NCI-H187 (cell line): ENCODE measurements at places on chromosomes 1 and 21.

GRCh38 chr1:204507317-204508105 is 8.7 kb upstream of the MDM4 start:
- DNase-seq = no peak

- no peak for DNase-seq
These were observed 82.7 kb downstream of the TAS1R2 start for GRCh38 chr1:18776777-18777176.

DNA sequence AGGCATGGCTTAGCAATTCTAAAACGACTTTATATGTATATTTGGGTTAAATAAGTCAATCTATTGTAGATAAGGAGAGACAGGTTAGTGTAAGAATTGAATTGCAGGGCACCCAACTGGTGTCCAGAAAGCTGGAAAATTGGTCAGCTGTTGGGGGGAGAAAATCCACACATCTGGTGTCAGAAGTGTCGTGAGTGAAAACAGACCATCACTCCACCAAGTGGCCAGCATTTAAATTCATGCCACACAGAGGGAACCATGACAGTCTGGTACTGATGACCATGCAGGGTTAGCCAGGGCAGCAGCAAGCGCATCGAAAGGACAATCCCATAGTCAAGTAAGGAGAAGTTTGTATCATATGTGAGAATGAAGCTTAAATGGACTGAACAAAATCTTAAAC is 11.7 kb downstream of the LAX1 start:
- no peak for DNase-seq

DNA sequence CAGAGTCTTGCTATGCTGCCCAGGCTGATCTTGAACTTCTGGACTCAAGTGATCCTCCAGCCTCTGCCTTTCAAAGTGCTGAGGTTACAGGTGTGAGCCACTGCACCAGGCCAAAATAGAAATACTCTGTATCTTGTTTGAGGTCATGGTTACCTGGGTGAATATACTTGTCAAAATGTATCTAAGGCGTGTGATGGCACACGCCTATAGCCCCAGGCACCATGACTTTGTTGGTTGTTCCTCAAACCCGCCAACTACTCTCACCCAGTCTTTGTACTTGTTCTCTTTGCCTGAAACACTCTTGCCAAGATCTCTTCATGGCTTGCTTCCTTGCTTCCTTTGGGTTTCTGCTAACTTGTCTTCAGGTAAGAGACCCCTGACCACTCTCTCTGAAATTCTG is 38.0 kb upstream of the RGS5 start:
- DNase-seq = no peak

- DNase-seq = no peak
These were observed 80.8 kb downstream of the APP start for GRCh38 chr21:26089730-26090129.

GRCh38 chr21:36563341-36563926 is 83.5 kb upstream of the CLDN14 start:
- DNase-seq = no peak

GRCh38 chr1:7608628-7609305 is 162.3 kb upstream of the VAMP3 start:
- no peak for DNase-seq

- DNase-seq = no peak
These were observed 37.9 kb upstream of the LRIG2 start for GRCh38 chr1:113035086-113035485.

DNA sequence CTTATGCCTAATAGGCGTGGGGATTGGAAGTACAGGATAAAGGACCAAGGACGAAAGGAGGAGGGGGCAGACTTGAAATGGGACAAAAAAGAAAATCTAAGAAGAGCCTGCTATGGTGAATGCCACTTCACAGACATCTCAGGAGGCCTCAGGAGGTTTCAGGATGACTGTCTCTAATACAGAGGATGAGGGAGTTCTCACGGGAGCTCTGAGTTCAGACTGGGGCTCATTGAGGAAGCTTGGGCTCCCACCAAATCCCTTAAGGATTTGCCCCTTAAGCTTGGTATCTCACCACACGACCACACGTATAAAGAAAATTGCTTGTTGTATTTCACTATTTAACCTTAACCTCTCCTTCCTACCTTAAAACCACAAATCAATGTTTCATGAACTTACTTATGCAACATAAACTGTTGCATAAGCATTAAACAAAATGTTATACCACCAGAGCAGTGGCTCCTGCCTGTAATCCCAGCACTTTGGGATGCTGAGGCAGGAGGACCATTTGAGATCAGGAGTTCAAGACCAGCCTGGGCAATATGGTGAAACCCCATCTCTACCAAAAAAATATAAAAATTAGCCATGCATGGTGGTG is 12.4 kb downstream of the SLC30A1 start:
- DNase-seq = no peak

GRCh38 chr1:26851106-26851684 is 11.8 kb upstream of the SFN start:
- no peak for DNase-seq

DNA sequence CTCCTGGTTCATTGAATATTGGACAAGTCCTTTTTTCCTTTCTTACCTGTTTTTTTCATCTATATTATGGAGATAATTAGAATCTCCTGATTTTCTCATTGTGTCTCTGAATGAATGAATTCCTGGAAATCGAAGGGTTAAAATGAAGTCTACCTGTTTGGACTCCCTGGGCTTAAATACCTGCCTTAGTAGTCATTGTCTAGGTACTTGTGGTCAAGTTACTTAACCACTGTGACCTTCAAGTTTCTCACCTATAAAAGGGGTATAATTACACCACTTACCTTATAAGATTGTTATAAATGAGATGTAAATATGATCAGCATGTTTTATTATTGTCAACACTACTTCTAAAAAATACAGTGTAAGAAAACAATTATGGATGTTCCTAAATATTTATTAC is 9.0 kb upstream of the TBX19 start:
- DNase-seq = no peak

DNA sequence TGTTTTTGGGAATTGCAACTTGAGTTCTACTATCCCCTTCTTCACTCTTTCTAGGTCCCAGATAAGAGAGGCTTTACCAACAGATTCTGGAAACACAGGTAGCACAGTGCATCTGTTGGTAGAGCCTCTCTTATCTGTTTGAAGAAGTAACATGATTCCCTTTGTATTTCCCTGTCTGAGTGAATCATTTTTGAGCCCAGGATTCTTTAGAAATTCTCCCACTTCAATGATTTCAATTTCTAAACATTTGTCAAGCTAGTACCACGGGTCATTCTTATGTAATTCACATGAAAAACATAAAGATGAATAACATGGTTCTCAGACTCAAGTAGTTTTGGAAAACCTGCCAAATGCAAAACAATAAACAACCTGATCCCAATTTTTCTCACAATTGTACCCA is 72.0 kb upstream of the DUSP10 start:
- DNase-seq = no peak

DNA sequence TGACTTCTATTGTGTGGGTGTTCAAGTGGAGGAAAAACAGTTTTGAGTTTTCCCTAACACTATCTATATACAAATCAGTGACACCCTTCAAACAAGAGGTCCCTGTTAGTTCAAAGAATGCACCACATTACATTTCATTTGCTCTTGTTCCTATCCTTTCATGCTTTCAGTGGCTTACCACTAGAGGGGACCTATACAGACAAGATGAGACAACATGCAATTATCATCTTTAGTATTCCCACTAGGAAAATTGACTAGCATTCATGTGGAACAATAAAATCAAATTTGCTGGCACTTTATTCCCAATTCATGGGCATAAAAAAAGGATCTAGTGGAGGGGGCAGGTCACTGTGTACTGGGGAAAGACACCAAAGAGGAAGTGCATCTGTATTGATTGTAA is 13.3 kb upstream of the SIPA1L2 start:
- no peak for DNase-seq

DNA sequence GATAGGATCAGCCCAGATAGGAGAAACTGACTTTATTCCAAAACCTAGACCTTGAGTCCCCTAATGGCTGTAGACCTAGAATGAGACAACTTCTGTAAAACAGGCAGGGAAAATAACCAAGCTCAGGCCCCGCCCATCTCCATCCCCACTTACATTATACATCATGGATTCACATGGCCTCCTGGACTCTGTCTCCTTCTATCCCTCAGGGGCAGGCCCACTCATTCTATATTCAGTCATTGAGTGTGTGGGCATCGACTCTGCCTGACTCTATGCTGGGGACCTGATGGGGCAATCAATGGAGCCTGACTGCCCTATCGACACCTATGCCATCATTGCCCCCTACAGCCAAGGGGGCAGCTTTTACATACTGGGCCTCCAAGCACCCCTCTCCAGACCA is 6.4 kb downstream of the AVPR1B start:
- DNase-seq = no peak

- no peak for DNase-seq
These were observed 14.1 kb upstream of the RAB42 start for GRCh38 chr1:28577738-28578536.

- DNase-seq = no peak
These were observed 166.2 kb downstream of the TOMM20 start for GRCh38 chr1:234962340-234962989.

- no peak for DNase-seq
These were observed 47.6 kb downstream of the PIK3R3 start for GRCh38 chr1:46084553-46085451.

- DNase-seq = no peak
These were observed 94.4 kb downstream of the CD247 start for GRCh38 chr1:167423684-167424619.

DNA sequence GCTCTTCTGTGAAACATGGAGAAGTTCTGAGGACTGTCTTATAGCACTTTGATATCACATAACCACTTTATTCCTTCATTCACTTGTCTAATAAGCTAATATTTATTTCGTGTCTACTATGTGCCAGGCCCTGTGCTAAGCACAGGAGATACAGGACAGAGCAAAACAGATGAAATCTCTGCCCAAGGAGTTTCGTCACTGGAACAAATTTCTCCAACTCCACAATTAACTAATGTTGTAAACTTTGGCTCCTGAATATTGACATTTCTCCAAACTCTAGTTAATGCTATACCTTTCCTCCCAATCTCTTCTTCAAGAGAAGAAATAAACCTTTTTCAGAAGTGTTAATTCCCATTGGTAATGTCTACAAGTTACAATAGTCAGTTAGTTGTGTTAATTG is 24.8 kb upstream of the OR10J5 start:
- DNase-seq = no peak

- no peak for DNase-seq
These were observed 20.4 kb downstream of the ARHGEF19 start for GRCh38 chr1:16191916-16192546.

DNA sequence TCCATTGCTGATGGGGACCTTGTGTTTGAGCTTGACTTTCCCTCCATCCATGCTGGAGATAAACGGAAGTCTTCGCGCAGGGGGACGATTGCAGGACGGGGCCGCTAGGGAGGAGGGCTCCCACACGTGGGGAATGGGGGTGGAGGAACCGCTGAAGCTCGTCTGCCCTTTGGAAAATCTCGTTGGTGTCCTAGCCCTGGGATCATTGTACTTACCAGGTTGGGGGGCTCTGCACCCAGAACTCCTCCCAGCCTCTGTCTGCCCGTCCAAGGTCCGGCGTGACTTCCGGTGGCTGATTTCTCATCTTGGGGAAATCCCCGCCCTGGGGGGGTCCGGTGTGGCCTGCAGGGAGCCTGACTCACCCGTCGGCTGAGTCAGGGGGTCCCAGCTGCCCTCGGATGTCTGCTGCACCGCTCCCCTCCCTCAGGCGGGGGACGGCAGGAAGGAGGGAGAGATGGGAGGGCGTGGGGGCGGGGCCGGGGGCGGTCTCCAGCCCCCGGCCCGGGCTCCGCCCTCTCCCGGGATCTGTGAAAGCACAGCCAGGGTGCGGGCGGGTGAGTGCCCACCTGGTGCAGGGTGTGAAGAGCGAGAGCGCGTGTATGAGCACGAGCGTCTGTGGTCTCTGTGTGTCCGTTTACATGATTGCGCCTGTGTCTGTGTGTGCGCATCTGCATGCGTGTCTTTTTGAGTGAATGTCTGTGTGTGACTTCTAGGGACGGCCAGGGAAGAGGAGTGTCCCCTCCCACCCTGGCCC is 35.8 kb downstream of the PIK3CD start:
- DNase-seq = no peak

GRCh38 chr1:64911326-64911725 is 55.0 kb downstream of the JAK1 start:
- DNase-seq = no peak

DNA sequence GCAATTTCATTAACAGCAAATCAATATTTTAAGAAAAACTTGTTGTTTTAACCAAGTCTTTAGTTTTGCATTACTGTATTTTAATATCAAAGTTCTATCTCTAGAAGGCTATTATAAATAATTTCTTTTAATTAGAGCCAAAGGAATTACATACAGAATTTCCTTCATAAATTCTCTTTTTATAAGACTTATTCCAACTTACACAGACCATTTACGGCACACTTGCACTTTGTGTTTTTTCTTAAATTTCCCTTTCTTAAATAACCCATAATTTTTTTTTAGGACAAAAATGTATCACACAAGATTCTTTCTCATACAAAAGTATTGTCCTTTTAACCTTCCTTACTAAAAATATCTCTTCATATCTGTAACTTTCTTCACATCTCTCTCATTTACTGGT is 458.5 kb upstream of the CHRM3 start:
- DNase-seq = no peak

DNA sequence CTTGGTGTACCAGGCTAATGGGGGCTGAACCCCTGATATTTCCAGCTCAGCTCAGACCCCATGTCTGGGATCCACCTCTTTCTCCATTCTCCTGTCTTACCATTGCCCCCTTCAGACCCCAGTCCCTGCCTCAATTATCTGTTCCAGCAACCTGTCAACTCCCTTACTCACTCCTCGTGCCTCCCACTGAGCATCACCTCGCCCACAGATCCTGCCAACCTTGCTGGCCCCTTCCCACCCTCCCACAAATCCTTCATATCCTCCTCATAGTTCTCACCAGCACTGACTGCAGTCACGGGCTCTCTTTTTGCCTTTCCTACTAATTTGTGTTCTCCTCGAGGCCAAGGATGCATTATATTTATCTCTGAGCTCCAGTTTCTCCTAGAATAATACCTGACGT is 62.9 kb downstream of the TMEM53 start:
- no peak for DNase-seq

- no peak for DNase-seq
These were observed 510 bp upstream of the IL10RB start for GRCh38 chr21:33265664-33266049.

GRCh38 chr1:94501935-94502334 is 39.6 kb downstream of the F3 start:
- no peak for DNase-seq

GRCh38 chr1:153238527-153238926 is 21.0 kb upstream of the LORICRIN start:
- DNase-seq = no peak

DNA sequence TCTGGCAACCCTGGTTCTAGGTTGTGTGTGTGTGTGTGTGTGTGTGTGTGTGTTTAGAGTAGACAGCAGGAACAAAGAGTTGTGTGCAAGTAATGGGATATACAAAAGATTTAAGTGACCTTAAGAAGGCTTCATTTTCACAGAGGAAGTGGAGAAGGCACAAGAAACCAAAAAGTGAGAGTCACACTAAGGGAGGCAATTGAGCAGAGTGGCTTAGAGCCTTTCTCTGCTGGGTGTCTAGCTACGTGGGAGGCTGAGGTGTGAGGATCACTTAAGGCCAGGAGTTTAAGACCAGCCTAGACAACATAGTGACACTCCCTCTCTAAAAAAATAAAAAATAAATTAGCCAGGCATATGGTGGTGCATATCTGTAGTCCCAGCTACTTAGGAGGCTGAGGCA is 44.4 kb upstream of the HAO2 start:
- no peak for DNase-seq

GRCh38 chr1:224180783-224181452 is 2.1 kb upstream of the DEGS1 start:
- no peak for DNase-seq

GRCh38 chr1:154626456-154627256 is 18.7 kb upstream of the ADAR start:
- DNase-seq = no peak
